Globus pallidus (tissue), 1 donor: ENCODE measurements at places on chromosomes 2 and 18.

DNA sequence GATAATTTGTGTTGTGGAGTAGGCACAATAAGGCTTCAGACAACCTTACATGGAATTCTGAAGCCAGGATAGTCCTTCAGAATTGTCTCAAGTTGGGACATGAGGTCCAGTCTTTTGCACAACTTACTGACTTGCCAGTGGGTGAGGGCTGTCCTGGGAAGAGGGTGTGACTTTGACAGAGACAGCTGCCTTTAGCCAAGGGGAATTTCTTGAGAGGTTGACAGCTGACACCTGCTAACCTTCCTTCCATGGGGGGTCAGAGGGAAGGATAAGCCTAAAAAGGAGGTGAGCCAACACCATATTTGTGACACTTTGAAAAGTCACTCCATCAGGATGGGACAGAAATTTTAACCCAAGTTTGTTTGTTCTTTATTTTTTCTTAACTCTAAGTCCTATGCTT, 907.8 kb upstream of the CRIM1 start:
- DNase-seq = no peak

DNA sequence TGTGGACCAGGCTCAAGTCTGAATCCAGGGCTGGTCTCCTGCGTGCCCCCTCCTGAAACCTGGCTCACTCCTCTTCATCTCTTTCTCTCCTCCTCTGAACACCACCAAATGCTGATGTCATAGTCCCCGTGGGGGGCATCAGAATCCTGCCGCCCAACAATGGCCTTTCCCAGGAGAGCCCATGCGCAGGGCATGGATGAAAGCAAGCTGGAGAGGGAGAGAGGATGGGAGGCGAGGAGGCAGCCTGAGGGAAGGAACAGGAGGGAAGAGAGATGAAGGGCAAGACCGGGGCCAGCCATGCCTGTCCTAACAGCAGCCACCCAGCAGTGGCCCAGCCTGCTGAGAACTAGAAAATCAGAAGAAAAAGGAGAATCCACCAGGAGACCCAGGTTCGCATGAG, 22.3 kb upstream of the LPIN1 start:
- no peak for DNase-seq

DNA sequence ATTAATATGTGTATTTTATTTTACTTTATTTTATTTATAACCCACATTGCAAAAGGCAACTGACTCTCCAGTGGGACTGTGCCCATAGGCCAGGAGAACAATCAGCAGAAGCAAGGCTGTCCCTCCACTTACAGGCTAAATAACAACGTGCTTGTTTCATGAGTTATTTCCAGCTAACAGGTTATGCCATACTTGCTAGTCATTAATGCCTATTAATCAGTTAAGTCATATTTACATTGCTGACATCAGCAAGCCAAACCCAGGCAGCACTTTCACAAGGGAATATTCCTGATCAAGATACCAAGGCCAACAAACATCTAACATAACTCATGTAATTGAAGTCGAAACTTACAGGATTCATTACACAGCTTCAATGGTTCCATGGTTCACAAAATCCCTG, 92.1 kb downstream of the EN1 start:
- no peak for DNase-seq

GRCh38 chr2:233968556-233968955, 51.4 kb downstream of the TRPM8 start:
- DNase-seq = no peak

DNA sequence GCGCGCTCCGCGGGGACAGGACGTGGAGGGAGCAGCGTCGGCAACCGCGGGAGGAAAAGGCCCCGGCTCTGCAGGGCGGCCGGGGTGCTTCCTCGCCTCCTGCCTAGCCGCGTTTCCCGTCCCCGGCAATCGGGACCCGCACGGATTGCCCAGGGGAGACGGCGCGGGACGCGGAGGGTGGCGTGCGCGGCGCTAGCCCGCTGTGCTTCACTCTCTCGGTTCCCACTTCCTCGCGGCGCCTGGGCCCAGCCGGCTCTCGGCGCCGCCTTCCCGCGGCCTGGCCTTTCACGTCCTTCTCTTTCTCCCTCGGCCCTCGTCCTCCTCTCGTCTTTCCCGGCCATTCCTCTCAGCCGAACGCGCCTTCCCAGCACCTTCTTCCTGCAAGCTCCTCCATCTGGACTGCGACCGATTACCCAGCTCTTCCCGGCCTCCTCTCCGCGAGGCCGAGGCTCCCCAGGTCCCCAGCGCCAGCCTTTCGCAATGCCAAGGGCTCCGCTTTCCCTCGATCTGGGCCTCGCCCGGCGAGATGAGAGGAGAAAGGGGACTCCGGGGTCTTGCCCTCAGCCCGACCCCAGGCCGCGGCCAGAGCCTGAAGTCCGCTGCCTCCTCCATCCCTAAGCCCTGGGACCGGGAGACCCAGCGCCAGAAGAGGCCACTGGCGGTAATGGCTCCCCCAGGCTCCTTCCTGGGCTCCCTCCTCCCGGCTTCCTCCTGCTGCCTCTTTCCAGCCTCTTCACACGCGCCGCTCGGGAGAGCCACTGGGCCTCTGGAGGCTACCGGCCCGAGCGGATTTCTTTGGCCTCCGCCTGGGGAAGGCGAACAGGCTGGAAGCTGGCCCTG, 34.3 kb upstream of the ATP6V1B1 start:
- DNase-seq = no peak
